ENCODE measurements at places on chromosomes 12 and 14.

GRCh38 chr12:124993626-124994436 is at the start of gene BRI3BP:
BRI3BP (plus strand) TSS chr12:124993645; CDS start chr12:124993791, 146 bp downstream.
- no peak for DNase-seq

GRCh38 chr12:110972866-110973265 is 52.5 kb upstream of the MYL2 start:
- no peak for DNase-seq

GRCh38 chr14:69696204-69696527 is 70.8 kb upstream of the SRSF5 start:
- DNase-seq: no peak

DNA sequence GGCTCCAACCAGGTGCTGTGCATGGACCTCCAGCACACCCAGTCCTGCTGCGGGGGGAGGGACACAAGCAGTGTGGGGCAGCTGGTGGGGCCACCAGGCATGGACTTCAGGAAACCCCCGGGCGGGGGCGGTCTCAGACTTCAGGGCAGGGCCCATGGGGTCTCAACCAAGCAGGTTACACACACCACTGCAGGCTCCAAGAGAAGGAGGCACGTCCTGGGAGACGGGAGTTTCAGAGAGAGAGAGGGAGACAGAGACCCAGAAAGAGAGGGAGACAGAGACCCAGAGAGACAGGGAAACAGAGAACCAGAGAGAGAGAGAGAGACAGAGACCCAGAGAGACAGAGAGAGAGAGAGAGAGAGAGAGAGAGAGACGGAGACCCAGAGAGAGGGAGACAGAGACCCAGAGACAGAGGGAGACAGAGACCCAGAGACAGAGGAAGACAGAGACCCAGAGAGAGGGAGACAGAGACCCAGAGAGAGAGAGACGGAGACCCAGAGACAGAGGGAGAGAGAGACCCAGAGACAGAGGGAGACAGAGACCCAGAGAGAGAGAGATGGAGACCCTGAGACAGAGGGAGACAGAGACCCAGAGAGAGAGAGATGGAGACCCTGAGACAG is 128.9 kb downstream of the NCOR2 start:
- DNase-seq: no peak

- DNase-seq: peak; percentile 65
These were observed 904 bp upstream of the FAM177A1 start for GRCh38 chr14:35044939-35045797.

DNA sequence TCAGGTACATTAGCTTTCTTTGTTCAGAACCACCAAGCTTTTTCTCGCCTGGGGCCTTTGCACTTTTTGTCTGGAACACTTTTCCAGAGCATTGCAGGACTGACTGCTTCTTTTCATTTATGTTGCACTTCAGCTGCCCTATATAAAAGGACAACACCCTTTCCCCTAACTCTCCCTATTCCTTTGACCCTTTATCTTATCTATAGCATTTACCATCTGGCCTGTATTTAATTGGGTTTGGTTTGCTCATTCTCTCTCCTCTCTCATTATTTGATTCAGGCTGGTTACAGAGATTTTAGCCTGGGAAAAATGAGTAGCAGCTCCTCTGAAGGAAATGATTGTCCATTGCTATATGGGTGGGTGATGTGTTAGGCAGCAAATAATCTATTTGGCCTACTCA is 165.4 kb downstream of the KICS2 start:
- DNase-seq: no peak

GRCh38 chr14:34018125-34018524 is 67.3 kb upstream of the EGLN3 start:
- no peak for DNase-seq

DNA sequence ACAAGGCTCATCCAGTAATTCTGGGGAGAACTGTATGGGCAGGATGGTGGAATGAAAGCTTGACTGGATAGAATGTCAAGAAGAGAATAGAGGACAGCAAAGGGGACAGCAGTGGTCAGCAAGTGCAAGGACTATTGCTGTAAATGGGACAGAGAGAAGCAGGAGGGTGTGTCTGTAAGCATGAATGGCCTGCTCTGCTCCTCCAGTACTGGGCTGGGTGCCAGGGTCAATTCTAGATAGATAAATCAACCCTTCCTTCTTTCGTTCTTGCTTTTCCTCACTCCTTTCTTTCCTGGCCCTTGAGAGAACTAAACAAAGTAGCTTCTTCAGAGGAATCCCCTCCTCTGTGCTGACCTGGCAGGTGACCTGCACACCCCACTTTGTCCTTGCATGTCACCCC is 1019.2 kb downstream of the BCL11B start:
- DNase-seq: no peak

DNA sequence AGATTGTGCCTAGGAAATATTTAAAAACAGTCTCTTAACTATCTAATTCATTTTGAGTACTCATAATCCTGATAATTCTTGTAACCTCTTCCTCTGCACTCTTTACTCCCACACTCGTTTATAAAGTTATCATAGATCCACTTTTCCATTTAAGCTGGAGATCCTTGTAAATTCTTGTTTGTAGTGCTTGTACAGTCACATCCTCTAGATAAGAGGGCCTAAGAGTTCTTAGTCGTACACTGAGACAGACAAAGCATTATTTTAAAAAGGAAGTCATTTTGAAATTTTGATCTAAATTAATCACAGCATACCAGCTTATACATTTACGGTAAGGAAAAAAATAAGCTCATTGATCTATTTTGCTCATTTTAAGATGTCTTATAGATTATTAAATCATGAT is 42.5 kb downstream of the LMO3 start:
- no peak for DNase-seq

- no peak for DNase-seq
These were observed 46.0 kb downstream of the CACNA2D4 start for GRCh38 chr12:1872448-1872847.

DNA sequence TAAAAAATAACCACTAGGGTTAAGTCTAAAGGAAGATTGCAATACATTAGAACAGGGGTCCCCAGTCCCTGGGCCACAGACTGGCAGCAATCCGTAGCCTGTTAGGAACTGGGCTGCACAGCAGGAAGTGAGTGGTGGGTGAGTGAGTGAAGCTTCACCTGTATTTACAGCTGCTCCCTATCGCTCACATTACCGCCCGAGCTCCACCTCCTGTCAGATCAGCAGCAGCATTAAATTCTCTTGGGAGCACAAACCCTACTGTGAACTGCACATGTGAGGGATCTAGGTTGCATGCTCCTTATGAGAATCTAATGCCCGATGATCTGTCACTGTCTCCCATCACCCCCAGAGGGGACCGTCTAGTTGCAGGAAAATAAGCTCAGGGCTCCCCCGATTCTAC is 15.5 kb downstream of the ADGRD1 start:
- no peak for DNase-seq

DNA sequence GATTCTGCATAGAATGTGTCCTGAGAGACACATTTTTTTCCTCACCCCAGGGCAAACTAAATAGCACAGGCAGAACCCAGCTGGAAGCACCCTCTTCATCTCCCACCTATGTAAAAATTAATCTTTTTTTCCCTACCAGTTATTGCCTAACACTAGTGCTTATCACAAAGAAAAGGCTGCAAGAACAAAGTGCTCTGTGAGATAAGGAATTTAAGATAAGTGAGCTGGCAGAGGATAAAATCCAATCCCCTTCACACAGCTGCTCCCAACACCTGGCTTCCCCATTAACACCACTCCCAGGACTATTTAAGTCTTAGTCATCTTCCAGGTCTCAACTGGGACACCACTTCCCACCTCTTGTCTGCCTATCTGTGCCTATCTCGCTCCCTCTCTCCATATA is 75.2 kb downstream of the TTC9 start:
- no peak for DNase-seq

- DNase-seq: no peak
These were observed 115.4 kb upstream of the DYRK2 start for GRCh38 chr12:67533159-67533558.

GRCh38 chr12:65891987-65892481 is 67.8 kb downstream of the HMGA2 start:
- DNase-seq: peak; percentile 5

- DNase-seq: no peak
These were observed 348.2 kb downstream of the DPF3 start for GRCh38 chr14:72545411-72546311.

DNA sequence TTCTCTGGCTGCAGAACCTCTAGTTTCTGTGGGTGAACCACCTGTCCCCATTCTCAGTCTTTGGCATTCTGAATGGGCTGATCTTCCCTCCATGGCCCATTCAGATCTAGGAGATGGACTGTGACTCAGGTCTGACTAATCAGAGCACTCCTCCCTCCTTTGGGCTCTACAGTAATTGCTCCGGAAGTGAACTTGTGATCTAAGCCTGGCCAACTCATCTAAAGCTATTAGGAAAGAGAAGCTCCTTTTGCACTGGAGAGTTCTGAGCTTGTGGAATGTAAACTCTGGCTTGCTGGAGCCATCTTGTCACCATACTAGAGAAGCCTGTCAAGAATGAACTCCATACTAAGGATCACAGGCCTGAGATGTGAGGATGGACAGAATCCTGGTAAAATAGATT is 168.2 kb downstream of the SUDS3 start:
- DNase-seq: no peak

DNA sequence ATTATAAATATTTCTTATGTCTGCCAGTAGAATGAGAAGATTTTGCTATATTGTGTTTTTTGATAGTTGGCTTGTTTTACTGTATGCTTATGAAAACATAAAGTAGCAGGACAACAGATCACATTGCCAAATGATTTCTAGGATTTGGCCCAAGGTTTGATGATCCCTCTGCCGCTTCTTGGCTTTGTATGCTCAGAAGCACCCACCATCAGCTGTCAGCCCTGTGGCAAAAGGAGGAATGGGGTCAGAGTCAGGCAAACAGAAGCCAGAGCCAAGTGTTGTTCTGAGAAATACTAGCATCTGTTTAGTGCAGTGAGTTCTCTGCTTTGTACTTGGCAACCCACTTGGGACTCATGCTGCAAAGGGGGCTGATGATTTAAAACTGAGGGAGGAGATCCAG is 152.2 kb downstream of the PDE3A start:
- DNase-seq: no peak

GRCh38 chr12:2183556-2184541 is 131.1 kb downstream of the CACNA1C start:
- DNase-seq: no peak

GRCh38 chr14:73787486-73788316 is 63.9 kb upstream of the PTGR2 start:
- DNase-seq: no peak

- no peak for DNase-seq
These were observed 19.7 kb upstream of the DUSP16 start for GRCh38 chr12:12582193-12582881.

- DNase-seq: no peak
These were observed 61.4 kb upstream of the SCN8A start for GRCh38 chr12:51529651-51529970.

GRCh38 chr12:3534511-3534910 is 43.5 kb downstream of the PRMT8 start:
- DNase-seq: no peak

- no peak for DNase-seq
These were observed 1178.0 kb downstream of the VRK1 start for GRCh38 chr14:97975216-97975615.

DNA sequence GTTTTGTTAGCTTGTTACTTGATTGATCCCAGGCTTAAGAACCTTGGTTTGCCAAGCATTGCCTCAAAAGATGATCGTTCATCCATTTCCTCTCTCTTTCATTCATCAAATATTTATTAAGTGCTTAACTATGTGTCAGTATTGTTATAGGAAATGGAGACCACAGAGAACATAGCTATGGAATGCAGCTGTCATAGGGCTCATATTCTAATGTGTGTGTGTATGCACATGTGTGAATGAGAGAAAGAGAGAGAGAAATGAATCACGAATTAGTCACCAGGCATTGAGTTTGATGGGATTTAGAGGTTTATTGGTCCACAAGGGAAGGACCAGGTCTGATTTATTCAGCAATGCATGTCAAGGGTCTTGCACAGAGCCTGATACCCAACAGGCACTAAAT is 71.0 kb upstream of the FBXO21 start:
- no peak for DNase-seq

- DNase-seq: no peak
These were observed 220.1 kb downstream of the ADAMTS20 start for GRCh38 chr12:43331935-43332334.
